ENCODE measurements at places on chromosomes 12 and 14.

DNA sequence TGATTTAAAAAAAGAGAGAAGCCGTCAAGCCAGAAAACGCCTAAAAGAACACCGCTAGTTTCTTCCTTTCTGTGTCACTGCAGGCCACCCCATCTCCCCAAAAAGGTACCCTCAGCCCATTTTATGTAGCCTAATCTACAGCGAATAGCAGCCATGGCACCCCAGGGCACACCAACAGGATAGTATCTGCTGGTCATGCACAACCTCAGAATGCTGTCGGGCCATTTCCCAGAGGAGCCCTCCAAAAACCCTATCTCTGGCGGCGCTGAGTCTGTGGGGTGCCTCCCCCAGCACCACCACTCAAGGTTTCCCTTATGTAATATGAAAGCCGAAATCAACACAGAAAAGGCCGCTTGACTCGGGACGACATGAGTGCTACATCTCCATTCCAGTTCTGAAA, 98.9 kb downstream of the BCL11B start:
- no peak for DNase-seq

GRCh38 chr12:47095446-47096236, 15.9 kb upstream of the AMIGO2 start:
- no peak for DNase-seq

- DNase-seq: peak; percentile 67
Observed at GRCh38 chr14:87131879-87132278, 861.1 kb downstream of the GALC start.

GRCh38 chr12:113057565-113058485, 1.3 kb downstream of the DTX1 start:
- DNase-seq: no peak

GRCh38 chr12:118633071-118633470, 256.7 kb downstream of the SUDS3 start:
- no peak for DNase-seq

DNA sequence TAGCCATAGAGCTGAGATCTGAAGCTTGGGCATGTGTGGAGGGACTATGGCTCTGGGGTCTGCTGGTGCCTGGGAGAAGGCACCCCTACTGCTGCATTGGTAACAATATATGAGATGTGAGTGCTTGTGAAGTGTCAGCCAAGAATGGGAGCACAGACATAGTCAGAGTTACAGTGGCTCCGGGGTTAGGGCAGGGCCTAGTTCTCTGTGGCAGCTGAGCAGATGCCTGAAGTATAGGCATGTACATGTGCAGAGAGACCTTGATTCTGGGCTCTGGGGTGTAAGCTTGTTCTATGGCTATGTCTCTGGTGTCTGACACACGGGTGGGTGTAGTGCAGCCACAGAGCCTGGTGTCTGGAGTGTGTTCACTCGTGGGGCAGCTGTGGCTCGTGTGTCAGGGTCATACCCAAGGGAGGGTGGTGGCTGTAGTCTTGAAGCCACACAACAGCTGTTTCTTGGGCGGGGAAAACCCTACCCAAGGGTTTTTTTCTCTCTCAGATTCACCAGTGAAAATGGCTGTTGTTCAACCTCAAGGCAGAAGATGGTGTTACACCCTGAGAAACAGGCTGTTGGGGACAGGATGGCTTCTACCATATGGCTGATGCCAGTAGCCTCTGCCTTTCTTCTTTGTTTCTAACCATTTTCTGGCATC, 11.9 kb upstream of the TCL1A start:
- DNase-seq: no peak

- DNase-seq: peak; percentile 94
Observed at GRCh38 chr14:59919570-59920377, at the start of gene LRRC9. Gene LRRC9, plus strand, starts transcription at chr14:59920144.

GRCh38 chr12:117036046-117036445, 63.2 kb downstream of the TESC start:
- DNase-seq: peak; percentile 96

DNA sequence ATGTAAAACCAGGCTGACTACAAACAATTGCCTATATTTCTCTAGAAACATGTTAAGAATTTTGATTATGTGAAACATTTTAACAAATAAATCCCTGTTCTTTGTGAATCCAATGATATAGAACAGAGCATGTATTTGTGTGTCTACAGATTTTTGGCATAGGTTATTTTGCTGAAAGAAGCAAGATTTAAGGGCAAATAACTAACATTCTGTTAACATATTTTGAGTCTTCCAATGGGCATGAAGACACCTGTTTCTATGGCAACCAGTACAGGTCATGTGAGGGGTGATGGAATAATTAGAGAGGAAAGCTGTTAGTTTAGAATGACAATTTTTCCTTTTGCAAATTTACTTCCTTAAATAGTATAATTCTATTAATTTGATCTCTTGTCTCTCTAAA, 8.8 kb downstream of the ART4 start:
- DNase-seq: no peak

DNA sequence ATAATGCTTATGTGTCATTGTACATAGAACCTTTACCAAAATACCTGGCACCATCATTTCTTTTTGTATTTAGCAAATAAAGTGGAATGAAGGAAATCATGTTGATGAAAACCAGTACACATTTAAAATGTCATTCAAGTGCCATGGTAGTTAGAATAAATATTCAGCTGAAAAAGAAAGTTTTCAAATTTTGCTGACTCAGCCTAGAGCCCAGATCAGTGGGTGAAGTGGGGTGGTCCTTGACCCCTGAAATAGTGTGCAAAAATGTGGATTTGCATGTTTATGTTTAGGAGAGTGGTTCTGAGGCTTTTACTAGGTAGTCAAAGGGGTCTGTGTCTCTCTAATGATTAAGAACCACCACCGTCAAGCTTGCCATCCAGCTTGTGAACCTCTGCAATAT, 418.7 kb downstream of the ETNK1 start:
- DNase-seq: no peak

DNA sequence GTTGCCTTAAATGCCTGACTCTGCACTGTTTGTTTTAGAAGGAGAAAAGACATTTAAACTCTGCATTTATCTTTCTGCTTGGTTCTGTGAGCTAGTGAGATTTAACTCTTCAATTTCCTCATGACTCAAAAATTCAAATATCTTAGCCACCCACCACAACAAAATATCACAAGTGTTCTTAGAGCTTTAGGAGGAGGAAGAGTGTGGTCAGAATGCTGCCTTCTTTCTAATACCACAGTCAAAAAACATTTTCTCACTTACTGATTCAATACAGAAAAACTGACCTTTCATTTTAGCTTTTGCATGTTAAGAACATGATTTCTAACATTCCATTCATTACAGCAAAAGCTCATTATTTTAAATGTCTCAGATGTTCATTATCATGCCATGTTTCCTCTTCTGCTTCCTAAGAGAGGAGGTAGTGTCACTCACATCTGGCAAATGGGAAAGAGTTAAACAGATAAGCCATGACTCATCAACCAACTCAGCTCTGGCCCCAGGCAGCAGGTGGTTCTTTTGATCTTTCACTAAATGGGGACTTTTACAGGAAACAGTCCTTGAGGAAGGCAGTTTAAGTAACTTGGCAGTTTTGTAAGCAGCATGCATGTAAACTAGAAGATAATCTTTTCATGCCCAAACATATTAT, 56.4 kb upstream of the RNU6-8 start:
- peak; percentile 41 for DNase-seq

- no peak for DNase-seq
Observed at GRCh38 chr14:25102788-25103187, 52.8 kb upstream of the STXBP6 start.

DNA sequence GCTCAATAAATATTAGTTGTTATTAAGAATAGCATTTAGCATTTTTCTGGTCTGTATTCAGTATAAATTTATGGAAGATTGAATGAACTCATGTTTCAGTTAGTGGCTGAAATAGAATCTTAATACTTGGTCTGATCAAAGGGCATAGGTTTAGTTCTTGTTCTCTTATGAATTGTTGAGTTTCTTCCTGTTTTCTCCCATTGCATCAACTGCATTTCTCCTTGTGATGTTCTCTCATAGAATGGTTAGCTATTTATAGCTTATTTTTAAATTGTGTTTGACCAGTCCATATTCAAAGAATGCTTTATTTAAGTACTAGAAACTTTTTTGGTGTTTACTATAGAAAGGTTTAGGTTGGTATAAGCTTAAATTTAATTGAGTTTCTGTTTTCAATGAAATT, 29.8 kb downstream of the APAF1 start:
- no peak for DNase-seq

GRCh38 chr14:68440820-68441219, 352.0 kb downstream of the ZFP36L1 start:
- no peak for DNase-seq

- DNase-seq: no peak
Observed at GRCh38 chr12:113276946-113277500, 55.8 kb downstream of the TPCN1 start.

- no peak for DNase-seq
Observed at GRCh38 chr14:23173796-23174195, 9.7 kb downstream of the SLC7A8 start.

GRCh38 chr12:828726-829395, 76.5 kb downstream of the WNK1 start:
- no peak for DNase-seq

DNA sequence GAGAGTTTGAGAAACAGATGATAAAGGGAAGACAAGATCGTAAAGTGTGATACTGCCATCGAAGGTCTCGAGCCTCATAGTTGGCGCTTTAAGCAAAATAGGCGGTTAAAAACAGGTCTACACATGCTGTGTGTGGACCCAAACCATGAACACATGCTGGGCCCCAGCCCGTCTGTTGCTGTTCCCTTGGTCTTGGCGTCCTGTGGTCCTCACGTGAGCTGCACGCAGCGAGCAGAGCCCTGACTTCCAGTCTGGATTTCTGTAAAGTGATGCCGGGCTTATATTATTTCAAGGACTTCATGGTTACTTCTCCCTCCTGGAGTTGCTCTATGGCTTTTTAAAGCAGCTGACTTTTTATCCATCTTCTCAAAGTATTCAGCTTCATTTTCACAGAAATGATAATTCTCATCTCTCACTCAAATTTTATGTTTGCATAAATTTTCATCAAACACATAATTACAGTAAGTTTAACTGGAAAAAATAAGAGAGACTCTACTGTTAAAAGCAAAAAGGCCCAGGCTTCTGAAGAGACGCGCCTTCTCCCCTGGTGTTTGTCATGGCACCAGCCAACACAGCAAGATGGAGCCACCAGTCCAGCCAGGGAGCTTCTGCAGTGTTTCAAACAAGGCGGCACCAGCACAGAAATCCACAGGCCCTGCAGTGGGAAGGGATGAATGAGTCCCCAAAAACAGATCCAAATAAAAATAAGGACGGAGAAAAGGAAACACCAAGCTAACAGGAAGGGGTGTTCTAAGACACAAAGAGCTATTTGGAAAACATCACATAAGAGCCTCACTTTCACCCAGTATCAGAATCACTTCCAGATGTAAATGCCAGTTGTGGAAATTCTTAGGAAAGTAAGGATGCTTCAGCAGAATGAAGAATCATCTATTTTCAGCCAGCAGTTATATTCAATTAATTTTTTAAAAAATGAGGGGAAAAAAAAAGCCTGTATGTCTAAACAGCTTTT, 24.9 kb downstream of the SFSWAP start:
- DNase-seq: no peak

GRCh38 chr14:43539210-43539609, 967.9 kb downstream of the FSCB start:
- no peak for DNase-seq

GRCh38 chr12:103887738-103888137, 42.5 kb upstream of the HSP90B1 start:
- no peak for DNase-seq

- DNase-seq: no peak
Observed at GRCh38 chr14:36942522-36943245, 229.7 kb downstream of the SLC25A21 start.

DNA sequence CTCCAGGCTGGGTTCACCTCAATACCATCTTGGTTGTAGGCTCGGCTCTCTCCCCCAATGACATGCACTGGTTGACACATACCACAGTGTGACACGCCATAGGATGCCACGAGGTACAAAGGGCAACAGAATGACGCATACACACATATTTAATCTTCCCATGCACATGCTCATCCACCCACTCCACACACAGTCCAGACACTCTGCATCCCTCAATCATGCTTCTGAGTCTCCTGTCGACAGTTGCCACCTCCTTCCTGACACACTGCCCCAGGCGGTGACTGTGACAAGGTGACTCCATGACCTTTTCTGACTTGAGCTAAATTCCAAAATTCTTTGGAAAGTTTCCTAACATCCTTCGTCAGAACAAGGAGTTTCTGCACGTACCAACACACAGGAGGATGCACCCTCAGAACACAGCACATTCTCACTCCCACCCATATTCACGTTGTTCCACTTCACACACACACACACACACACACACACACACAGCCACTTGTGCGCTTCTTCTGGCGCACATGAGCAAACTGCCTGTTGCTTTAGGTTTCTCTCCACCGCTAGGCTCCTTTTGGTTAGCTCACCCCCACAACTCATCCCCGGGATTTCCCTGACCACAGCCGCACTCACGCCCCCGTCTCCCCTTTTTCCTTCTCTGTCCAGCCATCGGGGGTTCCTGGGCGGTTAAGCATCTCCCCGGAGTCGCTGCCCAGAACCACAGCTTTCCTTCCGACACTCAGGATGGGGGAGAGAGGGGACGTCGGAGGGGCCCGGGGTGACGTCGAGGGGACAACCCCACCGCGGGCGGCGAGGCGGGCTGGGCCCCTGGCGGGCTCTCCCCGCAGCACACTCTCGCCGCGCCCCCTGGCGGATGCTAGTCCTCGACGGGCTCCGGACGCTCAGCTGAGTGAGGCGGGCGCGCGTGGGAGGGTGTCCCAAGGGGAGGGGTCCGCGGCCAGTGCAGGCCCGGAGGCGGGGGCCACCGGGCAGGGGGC, 536 bp upstream of the WNT1 start:
- no peak for DNase-seq

- no peak for DNase-seq
Observed at GRCh38 chr12:54585243-54585642, 3.2 kb downstream of the PPP1R1A start.

DNA sequence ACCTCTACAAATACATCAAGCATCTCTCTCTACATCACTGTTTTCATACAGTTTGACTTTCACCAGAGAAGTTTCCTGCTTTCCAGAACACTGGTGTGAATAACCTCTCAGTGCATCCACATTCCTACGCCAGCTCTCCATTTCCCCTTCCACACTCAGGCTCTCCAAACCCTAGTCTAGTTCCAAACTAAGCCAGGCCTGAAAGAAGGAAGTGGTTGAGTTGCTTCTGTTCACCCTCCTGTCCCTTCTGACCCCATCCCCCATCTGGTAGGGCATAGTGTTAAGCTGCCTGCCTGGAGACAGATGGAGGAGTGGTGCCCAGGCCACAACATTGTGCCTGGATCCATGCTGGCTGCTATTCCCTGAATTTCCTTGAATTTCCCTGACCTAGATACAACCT, 132.4 kb downstream of the GPR65 start:
- DNase-seq: no peak

- no peak for DNase-seq
Observed at GRCh38 chr12:108337235-108338223, 1.6 kb downstream of the CMKLR1 start.

DNA sequence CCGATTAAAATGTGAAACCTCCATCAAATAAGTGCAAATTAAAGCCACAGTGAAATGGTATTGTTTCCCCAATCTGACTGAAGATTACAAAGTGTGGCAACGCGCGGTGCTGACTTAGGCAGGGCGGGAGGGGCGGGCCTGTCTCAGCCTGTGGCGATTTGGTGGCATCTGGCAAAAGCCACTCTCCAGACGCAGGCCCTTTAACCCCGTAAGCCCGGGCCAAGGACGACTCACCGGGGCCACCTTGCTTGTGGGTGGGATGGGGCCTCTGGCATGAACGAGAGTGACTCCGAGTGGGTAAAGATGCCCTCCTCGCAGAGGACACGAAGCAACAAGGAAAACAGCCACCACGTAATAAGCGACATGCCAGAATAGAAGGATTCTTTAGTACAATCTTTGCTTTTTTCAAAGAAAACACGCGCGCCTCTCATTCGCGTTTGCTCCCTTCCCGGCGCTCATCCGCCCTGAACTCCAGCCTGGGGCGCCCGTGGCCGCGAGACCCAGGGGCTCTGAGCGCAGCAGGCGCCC, 815 bp downstream of the DEGS2 start:
- no peak for DNase-seq
